Stimulated activated CD4-positive, alpha-beta T cell treated with anti-CD3 and anti-CD28 coated beads, Interleukin-1b, Interleukin-23, amount 100 ng/mL, for 24 hours (primary cell): ENCODE measurements at places on chromosomes 6 and 20.

- no peak for DNase-seq
Measured at GRCh38 chr6:154962753-154963152, 32.4 kb upstream of the TIAM2 start.

GRCh38 chr6:143283887-143284645 lies 166.4 kb downstream of the ADAT2 start:
- no peak for DNase-seq

DNA sequence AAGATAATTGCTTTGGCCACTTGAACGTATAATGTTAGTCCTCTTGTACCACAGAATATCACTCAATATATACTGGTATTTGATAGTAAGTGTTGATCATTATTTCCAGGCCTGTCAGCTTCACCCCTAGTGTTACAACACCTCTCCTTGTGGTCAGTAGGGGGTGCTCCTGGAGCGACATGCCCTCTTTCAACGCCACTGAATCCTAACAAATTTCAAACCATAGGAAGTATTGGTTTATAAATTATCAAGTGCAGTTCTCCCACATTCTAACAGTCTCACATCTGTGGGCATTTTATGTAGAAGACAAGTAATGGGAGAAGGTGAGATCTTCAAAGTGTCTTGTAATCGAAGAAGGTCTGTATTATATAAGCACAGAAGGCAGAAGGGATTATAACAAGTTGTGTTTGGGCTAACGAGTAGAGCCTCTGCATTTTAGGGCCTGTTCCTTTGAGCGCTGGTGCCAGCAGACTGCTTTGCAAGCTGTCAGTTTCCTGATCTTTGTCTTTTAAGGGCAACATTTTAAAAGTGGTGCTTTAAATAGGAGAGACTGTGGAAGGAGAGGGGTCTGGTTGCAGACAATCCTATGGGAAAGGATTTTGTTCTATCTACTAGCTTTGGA lies 57.1 kb upstream of the CEP162 start:
- no peak for DNase-seq

GRCh38 chr6:13302291-13302690 lies 26.0 kb downstream of the TBC1D7 start:
- no peak for DNase-seq

DNA sequence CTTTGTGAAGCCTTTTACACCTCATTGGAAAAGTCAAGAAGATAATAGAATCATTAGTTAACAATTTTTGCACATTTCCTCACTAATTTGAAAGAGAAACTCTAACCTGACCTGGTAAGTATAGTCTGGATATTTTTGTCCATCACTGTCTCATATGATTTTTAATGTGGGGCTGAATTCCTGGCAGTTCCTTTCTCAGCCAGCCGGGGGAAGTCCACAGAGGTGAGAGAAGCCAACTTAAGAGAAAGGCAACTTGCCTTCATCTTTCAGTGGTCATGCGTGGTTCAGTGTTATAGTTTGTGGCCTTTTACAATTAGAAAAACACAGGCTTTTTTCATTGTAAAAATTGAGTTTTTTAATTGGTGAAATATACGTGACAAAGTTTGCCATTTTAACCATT lies 80.6 kb downstream of the CDYL start:
- no peak for DNase-seq

- DNase-seq = no peak
Measured at GRCh38 chr20:46814366-46815232, 80.0 kb upstream of the EYA2 start.

DNA sequence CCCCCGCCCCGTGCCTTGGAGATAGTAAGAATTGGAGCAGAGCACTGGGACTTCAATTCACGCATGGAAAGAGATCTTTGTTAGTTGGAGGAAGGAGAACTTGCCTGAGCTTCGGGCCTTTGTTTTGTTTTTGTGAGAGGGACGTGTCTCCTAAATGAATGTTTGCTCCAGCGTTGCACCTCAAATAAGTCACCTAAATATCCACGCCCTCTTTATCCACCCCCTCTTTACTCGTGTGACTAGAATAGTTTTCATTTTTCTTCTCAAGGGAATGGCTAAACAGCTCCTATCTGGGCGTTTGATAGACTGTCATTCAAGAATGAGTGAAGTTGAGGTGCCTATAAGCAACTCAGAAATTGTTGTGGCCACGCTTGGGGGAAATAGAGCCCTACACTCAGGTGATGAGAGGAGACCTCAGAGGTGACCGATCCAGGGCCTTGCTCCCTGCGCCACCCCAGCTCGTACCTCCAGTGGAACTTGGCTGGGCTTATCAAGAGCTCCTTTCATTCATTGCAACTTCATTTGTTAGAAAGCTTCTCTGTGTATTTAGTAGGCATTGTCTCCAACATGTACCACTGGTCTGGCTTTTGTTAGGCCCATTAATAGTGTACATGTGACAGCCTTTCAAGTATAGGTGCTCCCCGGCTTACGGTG lies 861 bp downstream of the PCMTD2 start:
- no peak for DNase-seq

DNA sequence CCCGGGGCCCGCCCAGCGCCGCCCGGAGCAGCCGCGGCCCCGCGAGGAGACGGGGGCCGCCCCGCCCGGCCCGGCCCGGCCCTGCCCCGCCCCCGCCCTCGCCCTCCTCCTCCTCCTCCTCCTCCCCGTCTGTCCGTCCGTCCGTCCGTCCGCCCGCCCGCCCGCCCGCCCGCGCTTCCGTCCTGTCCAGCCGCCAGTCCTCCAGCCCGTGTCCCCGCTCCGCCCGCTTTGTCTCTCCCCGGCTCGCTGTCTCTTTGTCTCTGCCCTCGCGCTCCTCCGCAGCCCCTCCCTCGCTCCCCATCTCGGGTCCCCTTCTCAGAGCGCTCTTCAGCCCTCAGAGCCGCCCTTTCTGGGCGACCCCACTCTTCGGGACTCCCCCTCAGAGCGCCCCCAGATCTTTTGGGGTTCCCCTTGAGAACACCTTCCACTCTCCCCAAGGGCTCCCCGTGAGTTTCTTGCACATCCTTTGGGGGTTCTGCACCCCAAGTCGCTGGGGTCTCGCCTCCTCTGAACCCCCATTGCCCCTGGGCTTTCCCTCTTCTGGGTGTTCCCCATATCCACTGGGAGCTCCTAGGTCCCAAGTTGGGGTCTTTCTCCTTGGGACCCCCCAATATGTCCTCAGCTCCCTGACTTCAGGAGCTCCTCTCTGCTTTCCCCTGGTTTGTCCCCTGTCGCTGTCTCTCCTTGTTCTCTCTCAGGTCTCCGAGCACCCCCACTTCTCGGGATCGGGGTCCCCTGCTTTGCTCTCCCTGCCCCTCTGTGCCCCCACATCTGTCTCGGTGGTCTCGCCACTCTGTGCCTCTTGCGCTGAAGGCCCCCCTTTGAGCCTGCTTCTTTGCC lies 79.5 kb upstream of the MYL9 start:
- DNase-seq = peak; percentile 9

GRCh38 chr20:32539026-32539816 lies 45.9 kb downstream of the NOL4L start:
- DNase-seq = no peak

DNA sequence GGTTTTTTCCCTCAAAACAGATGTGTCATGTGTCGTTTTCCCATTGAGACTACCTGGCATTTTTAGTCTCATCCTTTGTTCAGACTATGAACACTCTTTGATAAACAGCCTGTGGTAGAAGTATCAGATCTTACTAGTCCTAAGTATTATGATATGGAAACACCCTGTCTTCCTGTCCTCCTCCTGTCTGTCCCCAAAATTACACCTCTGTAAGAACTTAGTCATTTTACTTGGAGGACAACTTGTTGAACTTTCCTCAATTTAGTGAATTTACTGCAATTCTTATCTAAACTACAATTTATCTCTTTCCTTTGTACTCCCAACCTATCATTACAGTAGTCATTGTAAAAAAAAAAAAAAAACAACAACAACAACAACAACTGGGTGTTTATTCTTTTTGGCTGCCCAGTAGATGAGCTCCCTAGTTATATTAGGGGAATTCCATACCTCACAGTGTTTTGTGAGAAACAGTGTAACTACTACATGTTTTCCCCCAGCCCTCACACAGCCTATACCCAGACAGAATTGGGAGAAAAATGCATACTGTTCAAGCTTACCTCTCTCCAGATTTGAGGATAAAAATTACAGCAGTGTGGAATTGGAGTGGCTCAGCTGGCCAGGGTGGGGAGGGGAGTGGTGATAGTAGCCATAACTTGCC lies 18.5 kb upstream of the ERVFRD-1 start:
- DNase-seq = no peak

GRCh38 chr6:43024436-43024835 lies 3.0 kb downstream of the RRP36 start:
- DNase-seq = no peak

DNA sequence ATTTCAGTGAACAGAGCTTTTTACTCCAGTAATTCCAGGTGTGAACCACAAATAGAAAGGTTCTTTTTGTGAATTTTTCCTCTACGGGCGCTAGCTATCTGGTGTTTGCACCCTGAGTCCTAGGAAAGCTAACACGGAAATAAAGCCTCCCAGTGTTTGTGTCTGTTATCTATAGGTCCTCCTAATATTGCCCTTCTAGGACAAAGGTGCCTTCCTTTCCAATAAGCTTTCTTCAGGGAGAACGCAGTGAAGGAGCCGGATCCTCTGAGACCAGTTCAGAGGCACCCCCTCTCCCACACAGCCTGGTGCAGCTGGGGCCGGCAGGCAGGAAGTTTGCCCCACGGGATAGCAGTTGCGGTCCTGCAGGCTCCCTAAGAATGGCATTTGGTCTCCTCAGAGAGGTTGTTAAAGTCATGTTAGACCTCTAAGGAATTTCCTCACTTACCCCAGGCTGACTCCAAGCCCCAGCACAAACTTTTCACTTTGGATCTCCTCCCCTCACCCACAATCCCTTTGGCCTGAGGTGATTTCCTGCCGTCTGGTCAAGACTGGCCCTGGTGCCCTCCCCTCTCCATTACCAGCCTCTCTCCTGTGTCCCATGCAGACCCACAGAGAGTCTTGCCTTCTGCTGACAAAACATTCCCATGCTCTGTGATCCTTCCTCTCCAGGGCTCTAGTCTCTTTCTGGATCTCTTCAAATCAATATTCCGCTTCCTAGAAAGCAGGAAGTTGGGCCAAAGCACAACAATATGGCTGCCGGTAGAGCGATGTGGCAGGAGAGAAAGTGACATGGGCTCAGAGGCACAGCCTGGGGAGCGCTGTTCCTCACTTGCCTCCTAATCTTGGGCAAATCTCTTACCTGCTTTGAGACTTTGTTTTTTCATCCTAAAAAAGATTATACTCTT lies 126.0 kb downstream of the MOXD1 start:
- no peak for DNase-seq

DNA sequence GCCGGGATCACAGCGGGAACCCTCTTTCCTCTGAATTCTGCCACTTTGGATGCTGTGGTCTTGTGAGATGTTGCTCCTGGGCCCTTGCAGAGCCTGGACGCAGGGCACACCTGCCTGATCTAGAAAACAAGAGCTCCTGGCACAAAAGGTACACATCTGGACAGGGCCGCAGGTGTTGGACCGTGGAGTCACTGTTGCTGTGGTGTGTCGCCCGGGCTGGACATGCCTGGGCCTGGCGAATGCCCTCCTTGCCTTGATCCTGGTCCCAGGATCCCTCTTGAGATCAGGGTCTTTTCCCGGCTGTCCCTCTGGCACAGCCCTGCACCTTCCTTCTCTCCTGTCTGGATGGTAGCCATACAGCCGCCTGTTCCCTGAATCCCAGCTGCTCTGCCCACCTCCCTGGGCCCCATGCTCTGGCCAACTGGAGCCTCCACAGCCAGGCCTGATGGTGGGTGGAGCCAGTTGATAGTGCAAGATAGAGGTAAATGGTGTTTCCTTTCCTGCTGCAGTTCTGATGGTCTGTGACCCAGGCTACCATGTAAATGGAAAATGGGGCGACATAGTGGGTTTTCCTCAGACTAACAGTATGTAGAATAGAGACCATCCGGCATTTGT lies 5.0 kb downstream of the FOXP4 start:
- no peak for DNase-seq

DNA sequence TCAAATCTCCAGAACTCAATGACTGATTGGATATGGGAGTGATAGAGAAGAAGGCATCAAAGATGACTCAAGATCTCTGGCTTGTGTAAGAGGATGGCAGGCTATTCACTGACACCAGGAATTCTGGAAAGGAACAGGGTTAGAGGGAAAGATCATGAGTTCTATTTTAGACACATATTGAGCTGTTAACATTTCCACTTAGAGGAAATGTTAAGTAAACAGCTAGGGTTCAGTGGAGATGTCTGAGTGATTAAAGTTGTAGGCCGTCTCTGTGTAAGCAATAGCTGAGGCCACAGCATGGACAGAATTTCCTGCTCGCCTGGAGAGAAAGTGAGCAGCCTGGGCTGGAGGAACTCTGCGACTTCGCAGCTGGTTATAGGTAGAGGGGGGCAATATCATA lies 21.0 kb downstream of the ZC3H12D start:
- DNase-seq = no peak

DNA sequence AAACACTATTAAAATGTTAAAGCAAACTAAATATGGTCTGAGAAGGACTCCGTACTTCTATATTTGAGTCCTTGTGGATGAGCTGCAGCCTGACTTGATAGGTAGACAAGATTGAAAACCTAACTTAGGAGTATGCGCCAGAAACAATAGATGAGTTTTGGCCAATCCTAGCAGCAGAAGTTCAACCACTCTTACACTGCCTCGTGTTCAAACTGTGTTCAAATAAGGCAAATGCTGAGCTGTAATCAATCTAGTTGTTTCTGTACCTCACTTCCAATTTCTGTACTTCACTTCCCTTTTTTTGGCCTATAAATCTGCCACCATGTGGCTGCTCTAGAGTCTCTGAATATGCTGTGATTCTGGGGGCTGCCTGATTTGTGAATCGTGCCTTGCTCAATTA lies 13.2 kb upstream of the SERINC1 start:
- DNase-seq = no peak
